ENCODE measurements at places on chromosomes 5 and 9.

GRCh38 chr5:146744068-146744745 is 134.3 kb downstream of the PPP2R2B start:
- DNase-seq: no peak

GRCh38 chr5:179623906-179624741 is 653 bp upstream of the HNRNPH1 start:
- DNase-seq: peak; percentile 42

DNA sequence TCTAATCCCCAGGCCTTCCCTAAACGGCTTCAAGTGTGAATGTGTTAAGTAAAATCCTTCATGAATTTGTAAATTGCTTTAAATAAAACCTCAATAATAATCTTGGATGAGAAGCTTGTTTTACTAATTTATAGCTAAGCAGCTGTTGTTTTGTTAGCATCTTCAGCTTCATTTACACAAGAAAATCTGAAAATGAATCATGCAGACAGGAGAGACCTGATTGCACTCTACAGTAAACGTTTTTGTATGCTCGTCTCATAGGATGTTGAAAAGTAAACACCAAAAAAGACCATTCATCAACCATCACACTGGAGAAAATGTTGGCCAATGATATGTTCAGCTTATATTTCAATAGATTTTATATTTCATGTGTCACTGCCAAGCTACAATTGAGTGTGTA is 40.4 kb upstream of the MAP3K1 start:
- no peak for DNase-seq

GRCh38 chr9:38619556-38620447 is 594 bp downstream of the ANKRD18A start:
- DNase-seq: no peak

- no peak for DNase-seq
Measured at GRCh38 chr9:104802110-104802509, 38.2 kb downstream of the NIPSNAP3B start.

DNA sequence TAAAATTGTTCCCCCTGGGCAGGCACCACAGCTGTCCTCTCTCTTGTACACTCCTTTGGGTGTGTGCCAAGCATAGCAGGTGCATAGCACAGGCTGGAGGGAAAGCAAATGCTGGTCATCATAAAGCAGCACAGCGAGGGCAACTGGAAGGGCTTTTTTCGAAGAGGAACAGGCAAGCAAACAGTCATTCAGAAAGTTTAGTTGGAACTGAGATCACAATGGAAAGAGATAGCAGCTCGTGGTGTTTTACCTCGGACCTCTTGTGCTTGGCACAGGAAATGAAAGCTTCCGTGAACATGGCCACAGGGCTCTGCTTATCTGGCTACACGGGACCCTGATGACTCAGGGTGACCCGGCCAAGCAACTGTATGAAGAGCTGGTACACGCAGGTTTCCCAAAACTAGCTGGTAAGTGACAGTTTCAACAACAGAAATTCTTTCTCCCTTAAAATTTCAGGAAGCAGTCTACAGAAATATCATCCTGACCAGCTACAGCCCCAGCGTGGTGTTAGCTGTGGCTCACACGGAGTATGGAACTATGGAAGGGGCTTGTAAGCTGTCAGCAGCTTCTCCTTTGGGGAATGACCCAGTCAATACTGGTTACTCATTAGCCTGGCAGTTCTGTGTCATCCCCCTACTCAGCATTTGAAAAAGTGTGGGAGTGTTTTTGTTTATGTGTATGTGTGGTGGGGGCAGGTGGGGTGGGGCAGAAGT is 48.1 kb downstream of the POC5 start:
- peak; percentile 78 for DNase-seq

DNA sequence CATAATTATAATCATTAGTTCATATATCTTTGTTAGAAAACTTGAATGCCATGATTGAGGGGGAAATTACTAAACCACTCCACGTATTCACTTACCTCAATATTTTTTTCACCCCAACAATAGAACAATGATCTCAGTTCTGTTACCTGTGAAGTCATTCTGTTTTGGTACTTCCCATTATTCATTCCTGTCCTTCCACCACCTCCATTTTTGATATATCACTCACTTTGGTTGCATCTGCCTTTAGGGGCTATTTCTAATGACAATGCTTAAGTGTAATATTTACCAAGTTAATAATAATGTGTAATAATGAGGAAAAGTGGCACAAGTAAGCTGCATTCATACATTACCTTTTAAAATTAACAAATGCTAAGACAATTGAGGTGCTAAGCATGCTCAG is 218.4 kb downstream of the SPATA31D1 start:
- no peak for DNase-seq

DNA sequence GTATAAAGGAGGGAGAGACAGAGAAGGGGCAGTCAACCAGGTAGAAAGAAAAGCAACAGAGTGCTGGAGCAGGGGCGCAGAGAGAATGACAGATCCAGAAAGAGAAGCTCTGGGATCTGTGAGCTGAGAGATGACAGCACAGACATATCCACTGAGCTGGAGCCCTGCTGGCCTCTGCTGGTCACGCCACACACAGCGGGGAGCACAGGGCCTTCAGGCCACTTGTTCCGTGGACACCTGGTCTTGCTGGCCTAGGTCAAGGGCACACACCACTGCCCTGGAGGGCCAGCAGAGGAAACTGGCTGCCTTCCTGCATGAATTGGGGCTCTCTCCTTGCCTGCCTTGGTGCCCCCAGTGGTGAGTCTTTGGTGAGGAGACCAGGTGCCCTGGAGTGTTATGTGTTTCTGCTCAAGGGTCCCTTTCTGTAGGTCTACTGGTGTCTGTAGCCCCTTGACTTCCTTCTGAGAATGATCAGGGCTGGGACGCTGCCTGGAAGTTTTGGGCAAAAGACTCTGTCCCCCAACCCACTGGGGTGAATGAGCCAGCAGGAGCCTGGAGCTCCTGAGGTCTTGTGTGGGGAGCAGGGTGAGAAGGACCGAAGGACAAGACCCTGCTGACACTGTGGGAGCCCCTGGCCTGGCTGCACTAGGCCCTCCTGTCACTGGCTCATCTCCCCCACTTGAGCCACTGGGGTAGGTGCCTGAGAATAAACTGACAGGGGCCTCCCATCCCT is 59.2 kb upstream of the ADAMTS2 start:
- DNase-seq: no peak

DNA sequence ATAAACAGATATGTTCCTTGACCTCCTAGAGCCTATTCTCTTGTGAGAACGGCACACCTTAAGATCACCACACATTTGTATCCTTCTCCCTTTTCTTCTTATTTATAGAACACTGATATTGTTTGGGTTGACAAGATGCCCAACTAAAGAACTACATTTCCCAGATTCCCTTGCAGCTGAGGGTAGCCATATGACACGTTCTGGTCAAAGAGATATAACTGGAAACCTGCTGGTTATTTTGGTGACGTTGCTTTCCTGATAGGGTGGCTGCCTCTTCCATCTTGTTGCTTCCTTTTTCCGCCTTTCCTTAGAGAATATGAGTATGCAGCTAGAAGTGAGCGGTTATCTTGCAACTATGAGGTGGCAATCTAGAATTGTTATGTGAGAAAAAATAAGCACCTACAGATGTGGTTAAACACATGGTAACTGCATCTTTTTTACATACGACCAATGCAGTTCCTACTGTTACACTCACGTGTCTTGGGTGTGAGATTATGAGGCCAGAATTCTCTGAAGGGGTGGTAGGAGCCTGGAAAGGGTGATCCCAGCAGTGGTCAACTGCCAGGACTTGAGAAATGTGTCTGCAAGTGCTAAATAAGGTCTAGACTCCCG is 72.9 kb downstream of the SEC61B start:
- no peak for DNase-seq

DNA sequence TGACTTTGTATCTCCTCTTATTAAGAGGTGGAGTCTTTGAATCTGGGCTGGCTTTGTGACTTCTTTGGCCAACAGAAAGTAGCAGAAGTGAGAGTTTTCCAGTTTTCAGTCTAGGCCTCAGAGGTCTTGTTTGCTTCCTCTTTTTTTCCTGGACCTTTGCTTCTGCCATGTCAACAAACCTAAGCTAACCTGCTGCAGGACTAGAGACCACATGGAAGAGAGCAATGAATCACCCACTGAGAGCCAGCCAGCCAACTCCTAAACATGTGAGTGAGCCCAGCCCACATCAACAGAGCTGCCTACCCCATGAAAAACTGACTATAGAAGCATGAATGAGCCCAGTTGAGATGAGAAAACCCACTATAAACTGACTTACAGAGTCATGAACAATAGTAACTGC is 29.9 kb downstream of the MRPL22 start:
- DNase-seq: no peak

DNA sequence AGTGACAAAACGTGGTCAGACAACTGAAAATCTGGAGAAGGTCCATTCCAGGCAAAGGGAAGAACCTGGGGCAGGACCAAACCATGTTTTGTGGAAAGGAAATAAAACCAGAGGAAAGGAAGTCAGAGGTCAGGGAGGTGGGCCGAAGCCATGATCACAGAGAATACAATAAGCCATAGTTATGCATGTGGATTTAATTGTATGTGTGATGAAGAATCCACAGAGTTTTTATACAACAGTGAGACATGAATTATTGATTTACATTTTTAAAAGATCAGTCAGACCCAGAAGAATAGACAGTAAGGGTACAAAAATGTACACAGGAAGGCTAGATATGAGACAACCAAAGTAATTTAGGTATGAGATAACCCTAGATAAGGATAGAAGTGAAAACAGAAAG is 20.8 kb downstream of the TTC33 start:
- no peak for DNase-seq

DNA sequence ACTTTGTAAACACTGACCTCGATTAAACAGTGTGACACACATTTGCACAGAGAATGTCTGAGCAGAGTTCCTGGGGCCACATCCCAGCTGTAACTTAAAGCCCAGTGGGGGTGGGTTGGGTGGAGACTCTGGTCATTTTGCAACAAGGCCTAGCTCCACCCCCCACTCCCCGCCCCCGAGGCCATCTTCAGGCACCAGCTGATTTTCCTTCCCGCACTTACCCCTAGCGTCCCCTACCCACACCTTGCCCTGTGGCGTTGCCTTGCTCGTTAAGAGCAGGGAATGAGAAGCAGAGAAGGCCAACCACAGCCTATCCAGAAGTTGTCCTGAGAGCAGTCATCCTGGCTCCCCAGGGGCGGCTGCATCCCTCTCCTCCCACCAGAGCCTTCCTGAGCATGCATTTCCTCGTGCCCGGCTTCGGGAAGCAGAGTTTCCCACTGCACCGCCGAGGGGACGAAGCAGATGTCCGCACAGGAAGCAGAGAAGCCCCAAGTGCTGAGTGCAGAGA is 101.7 kb upstream of the SARDH start:
- DNase-seq: no peak

DNA sequence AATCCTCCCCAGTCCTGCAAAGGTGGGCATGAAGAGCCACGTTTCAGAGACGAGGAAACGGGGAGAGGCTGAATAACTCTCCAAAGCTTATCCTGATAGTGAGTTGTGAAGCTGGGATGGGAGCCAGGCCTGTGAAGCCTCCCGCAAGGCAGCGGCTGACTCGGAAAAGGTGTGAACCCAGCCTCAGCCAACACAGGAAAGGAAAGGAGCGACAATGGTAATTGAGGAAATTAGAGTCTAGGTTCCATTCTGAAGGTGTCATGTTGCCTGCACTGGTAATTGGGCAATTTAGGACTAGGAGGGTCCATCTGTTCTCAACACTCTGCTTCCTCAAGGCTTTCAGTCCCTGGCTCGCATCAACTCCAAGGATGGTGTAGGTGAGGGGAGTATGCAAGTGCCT is 83.4 kb downstream of the LIFR start:
- no peak for DNase-seq

- DNase-seq: no peak
Measured at GRCh38 chr5:139394654-139395566, at the start of gene PROB1. Gene PROB1, minus strand, starts transcription at chr5:139395104. Its CDS starts 23 bp downstream, at chr5:139395081.

GRCh38 chr9:82354279-82354659 is 365.7 kb downstream of the SPATA31D1 start:
- DNase-seq: no peak

DNA sequence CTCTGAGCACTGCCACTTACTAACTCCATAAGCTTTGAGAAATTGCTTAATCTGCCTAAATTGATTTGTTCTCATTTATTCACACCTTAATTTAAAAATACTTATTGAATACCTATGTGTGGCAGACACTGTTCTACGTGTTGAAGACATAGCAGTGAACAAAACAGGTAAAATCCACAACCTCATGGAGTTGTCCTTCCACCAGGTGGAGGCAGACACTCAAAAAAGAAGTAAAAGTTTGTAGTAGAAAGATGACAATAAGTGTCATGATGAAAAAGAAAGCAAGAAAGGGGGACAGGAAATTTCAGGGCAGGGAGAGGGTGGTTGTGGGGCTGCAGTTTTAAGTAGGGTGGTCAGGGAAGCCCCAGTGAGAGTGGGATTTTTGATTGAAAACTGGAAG is 94.9 kb downstream of the SREK1 start:
- no peak for DNase-seq

- no peak for DNase-seq
Measured at GRCh38 chr9:94644543-94644942, 5.2 kb upstream of the FBP1 start.

DNA sequence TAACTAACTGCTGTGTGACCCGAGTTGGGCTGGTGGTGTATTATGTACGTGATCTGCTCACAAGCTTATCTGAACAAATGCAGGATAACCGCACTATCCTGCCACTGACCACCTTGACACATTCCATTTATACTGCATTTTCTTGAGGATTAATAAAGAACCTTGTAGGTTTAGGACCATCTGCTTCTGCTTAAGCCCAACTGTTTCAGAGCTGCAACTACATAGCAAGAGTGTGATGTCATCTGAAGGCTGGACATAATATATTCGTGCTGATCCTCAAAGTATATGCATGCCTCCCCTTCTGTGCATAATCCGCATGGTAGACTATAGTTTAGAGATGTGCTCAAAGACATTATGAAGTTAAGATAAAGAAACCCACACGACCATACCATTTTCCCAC is 435.9 kb downstream of the BNC2 start:
- DNase-seq: no peak

- DNase-seq: no peak
Measured at GRCh38 chr9:109726119-109726518, 53.9 kb upstream of the PALM2AKAP2 start.

DNA sequence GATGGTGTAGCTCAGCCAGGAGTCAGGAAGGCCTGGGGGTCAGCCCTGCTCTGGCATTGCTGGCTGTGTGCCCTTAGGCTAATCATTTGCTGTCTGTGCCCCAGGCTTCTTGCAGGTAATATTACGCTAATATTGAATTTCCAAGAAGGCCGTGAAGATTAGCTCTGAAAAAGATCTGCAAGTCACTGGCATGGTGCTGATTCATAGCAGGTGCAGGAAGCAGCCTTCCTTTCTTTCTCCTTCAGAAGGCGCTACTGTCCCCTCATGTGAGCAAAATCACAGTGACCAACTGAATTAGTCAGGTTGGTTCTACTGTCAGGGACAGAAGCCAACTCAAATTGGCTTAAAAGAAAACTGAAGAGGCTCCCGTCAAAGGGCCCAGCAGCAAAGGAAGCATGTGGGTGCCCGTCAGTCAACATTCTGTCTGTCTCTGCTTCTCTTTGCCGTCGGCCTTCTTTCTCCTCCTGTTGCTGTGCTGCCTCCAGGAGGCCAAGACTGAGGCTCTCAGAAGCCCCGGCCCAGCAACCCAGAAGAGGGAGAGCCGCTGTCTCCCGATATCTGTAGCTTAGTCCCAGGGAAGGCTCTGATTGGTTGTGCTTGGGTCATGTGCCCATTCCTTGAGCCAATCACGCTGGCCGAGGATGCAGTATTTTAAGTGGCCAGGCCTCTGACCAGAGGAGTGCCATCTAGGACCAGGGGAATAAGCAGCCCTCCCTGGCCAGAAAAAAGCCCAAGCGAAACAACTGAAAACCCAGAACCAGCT is 67.8 kb upstream of the NEURL1B start:
- DNase-seq: no peak

- DNase-seq: no peak
Measured at GRCh38 chr9:14532456-14533115, 160.6 kb downstream of the ZDHHC21 start.

Measured in hematopoietic multipotent progenitor cell treated with erythropoietin and hydrocortisone succinate and interleukin-3 and kit ligand, for 15 days (in vitro differentiated cells).